ENCODE measurements at places on chromosomes 6 and 20. TPM values are rescaled to one million over a fixed set of nuclear protein-coding genes. Genes with fewer than 3 reads are reported as not detected.

The TPD52L1 gene
- 41.4 TPM for total RNA-seq

The FILIP1 gene
- total RNA-seq, result not detected

The MLN gene
- total RNA-seq, result not detected

The HCRTR2 gene
- total RNA-seq, result not detected

The STX11 gene
- total RNA-seq, result 1.5 TPM

The NKAIN4 gene
- not detected for total RNA-seq

The FNDC1 gene
- not detected for total RNA-seq
